ENCODE measurements at places on chromosomes 7 and 10. TPM values are rescaled to one million over a fixed set of nuclear protein-coding genes. Genes with fewer than 3 reads are reported as not detected.

Gene AS3MT
- 4.2 TPM for total RNA-seq

Gene EN2
- total RNA-seq, result 0.99 TPM

Gene FAM180A
- not detected for total RNA-seq

Gene ZP3
- total RNA-seq, result 22.2 TPM

Gene TSPAN33
- total RNA-seq, result 6.5 TPM

Gene TSPAN12
- 0.61 TPM for total RNA-seq

Gene TAS2R4
- total RNA-seq, result not detected

Gene PTPRN2
- total RNA-seq, result 0.83 TPM

Gene TAS2R5
- total RNA-seq, result 0.51 TPM

Gene PRLHR
- not detected for total RNA-seq

Gene GALNT17
- not detected for total RNA-seq

Gene SPDYE2
- total RNA-seq, result not detected

Gene PCBD1
- 257 TPM for total RNA-seq

Gene KIF11
- total RNA-seq, result 36.7 TPM

Gene NPY4R
- 38.2 TPM for total RNA-seq

Gene OPALIN
- total RNA-seq, result not detected

Gene KIAA1549
- total RNA-seq, result 6.2 TPM
